ENCODE measurements at places on chromosomes 3 and 15.

DNA sequence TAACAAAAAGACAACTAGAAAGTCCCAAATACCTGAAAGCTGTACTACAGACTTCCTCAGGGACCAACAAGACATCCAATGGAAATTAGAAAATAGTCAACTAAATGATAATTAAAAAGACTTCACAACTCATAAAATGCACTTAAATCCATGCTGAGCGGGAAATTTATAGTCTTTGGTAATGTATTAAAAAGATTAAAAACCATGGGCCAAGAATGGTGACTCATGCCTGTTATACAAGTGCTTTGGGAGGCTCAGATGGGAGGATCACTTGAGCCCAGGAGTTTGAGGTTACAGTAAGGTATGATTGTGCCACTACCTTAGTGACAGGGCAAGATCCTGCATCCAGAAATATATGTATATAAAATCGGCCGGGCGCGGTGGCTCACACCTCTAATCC lies 45.0 kb downstream of the CPEB1 start:
- no peak for DNase-seq

DNA sequence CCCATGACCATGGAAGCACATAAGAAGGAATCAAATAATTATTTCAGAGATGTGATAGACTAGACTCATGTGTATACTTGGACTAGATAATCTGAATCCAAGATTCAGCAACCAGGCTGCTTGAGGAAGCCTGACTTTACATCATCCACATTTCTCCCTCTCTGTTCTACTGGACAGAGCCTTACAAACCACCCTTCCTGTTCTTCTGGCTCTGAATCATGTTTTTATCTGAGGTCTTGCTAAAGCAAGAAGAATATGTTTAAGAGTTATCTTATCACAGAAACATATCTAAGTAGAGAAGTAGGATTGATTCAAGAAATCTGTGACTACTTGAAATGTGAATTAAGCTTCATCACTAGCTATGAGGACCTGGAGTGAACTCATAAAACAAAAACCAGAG lies 71.1 kb upstream of the SLC24A5 start:
- DNase-seq = no peak

DNA sequence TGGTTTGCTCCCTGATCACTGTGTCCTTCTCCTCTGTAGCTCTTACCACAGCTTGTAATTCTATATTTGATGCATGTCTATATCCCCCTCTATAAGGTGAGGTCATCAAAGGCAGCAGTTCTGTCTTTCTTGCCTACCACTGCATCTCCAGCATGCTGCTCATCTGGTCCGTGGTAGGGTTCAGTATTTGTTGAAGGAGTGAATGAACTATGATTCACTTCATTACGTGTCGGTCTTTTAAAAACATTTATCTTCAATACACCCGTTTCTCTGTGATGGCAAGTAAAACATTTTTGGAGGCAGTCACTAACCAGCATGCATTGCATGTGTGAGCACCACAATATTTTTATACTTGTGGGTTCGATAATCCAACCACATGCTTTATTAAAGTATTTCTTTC lies 27.6 kb downstream of the CHST14 start:
- DNase-seq = no peak

DNA sequence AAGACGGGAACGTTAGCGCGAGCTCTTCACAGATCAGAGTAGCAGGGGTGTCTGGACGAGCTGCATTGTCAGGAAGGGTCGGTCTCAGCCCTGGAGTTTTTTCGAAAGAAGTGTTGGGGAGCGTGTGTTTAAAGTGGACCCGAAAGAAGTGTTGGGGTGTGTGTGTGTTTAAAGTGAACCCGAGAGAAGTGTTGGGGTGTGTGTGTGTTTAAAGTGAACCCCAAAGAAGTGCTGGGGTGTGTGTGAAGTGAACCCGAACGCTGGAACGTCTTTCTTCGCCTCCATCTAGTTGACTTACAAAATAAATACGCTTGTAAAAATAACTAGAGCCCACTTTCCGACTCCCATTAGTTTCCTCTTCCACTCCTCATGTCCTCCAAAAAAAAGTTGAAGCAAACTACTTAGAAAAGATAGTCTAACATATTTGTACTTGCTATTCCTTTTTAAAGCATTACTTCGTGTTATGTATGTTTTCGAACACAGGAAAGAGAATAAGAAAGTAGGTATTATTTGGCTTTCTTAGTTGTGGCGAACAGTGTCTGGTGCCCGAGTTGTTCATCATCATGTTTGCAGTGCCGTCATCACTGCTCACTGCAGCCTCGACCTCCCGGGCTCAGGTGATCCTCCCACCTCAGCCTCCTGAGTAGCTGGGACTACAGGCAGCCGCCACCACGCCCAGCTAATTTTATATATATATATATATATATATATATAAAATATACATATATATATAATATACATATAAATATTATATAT lies 1.0 kb downstream of the LRCH3 start:
- DNase-seq = no peak
